CD4-positive, alpha-beta T cell treated with Interleukin-17A for 1 hour (primary cell): ENCODE measurements at places on chromosomes 16 and 17.
A peak's percentile ranks its signal among the peaks of the same experiment; 100 is the strongest.

GRCh38 chr17:79922116-79922601 is 82.9 kb upstream of the CBX4 start:
- DNase-seq, result no peak

DNA sequence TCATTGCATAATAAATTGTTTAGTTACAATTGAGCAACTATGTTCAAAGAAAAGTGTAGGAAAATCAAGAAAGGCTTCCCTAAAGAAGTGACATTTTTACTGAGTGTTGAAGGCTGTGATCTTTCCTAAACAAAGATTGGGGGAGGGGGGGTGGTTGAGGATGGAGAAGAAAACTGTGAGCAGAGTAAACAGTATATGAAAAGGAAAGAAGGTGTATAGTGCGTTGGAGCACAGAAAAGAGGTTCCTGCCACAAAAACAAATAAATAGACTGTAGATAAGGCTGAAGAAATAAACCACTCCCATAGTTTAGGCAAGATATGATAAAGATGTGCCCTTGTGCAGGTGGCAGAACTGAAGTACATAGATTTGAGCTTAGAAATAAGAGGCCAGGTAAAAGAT is 8.5 kb downstream of the ABCA10 start:
- no peak for DNase-seq

GRCh38 chr16:83310816-83311215 is 497.0 kb upstream of the HSBP1 start:
- no peak for DNase-seq

- no peak for DNase-seq
These were observed 13.6 kb upstream of the TNS4 start for GRCh38 chr17:40515011-40515410.

DNA sequence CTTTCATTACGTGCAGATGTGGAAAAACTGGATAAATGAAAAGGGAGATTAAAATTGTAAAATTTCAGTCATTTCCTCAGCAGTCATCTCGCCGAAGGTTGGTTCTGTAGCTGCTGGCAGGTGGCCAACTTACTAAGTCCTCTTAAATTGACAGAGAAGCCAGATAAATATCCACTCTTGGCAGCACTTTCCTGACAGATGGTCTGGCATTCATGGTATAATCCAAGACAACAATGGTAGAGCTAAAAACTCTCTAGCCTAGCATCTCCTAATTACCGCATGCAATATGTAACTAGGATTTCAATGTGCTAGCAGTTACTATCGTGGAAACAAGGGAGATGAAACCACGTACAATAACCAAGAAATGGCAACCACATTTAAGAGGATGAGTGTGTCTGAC is 306.3 kb downstream of the CNTNAP4 start:
- no peak for DNase-seq

- no peak for DNase-seq
These were observed 27.1 kb downstream of the MMD start for GRCh38 chr17:55394357-55395021.

DNA sequence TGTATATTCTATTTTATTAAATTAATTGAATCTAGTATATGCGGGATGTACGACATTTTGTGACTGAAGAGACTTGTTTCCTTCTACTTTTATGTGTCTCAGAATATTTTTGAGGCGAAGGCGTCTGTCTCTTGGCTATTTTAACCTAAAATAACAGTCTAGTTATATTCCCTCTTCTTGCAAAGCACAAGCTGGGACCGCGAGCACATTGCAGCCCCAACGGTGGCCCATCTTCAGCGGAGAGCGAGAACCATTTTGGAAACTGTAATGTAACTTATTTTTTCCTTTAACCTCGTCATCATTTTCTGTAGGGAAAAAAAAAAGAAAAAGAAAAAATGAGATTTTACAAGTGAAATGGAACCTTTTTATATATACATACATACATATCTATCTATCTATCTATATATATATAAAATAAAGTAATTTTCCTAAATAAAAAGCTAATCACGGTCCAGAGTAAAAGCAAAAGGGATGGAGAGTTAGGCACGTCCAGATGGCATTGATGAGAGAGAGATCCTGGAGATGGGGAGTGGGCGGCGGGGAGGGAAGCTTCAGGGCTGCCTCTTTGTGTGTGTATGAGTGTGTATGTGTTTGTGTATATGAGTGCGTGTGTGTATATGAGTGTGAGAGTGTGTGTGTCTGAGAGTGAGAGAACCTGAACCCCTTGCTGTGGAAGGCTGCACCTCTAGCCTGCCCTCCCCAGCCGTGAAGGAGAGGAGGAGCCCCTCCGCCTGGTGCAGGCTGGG is 7.5 kb upstream of the ABCC3 start:
- DNase-seq, result no peak

DNA sequence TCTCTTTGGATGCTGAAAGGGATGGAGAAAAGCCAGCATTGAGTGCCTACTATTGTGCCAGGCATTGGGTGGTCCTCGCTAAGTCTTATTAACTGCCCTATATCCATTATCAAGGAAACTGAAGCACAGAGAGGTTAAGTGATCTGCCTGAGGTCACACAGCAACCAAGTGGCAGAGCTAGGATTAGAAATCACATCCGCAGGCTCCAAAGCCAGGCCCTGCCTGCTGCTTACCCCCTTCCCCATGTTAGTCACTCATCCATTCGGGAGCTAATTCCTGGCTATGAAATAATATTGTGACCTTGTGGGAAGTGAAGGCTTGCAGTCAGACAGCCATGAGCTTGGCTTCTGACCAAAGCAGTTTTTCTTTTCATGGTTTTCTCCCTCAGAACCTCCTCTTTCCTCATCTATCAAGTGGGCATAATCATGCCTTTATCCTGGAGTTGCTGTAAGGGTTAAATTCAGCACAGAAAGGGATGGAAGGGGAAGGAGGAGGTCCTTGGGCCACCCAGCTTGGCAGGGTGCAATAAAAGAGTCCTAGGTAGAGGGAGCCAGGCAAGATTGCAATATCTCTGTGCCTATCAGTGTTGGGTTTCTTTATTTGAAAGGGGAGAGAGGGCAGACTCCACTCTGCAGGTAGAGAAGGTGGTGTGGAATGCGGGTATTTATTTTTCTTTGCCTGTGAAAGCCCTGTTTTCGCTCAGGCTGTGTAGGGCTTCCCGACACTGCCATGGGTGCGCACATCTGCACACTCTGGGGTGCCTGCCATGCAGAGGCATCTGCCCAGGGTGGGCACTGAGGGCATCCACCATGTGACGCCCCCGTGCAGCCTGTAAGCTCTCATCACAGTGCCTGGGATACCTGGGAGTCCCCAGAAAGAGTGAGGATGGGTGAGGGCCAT is 11.3 kb downstream of the RAI1 start:
- DNase-seq, result no peak

DNA sequence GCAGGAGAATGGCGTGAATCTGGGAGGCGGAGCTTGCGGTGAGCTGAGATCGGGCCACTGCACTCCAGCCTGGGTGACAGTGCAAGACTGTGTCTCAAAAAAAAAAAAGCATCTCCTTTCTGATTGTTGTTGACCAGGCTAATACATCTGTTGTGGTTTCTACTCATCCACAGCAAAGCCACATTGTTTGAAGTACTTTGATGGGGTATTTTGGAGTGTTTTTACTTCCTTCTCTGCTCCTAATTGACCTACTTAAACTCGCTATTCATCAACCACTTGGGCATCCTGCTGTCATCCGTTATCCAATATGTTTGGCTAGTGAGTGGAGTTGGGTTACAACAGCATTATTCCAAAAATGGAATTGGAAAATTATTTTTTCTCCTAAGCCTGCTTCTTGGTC is 3.5 kb upstream of the CDC27 start:
- peak; percentile 55 for DNase-seq

- DNase-seq, result no peak
These were observed 30.7 kb downstream of the CIITA start for GRCh38 chr16:10907757-10908045.

GRCh38 chr16:4891886-4892216 is 44.6 kb downstream of the UBN1 start:
- DNase-seq, result no peak
